ENCODE measurements at places on chromosomes 1 and 21.
A peak's percentile ranks its signal among the peaks of the same experiment; 100 is the strongest.

- no peak for DNase-seq
These were observed 1491.8 kb downstream of the NCAM2 start for GRCh38 chr21:22490049-22490448.

- DNase-seq = no peak
These were observed 10.2 kb downstream of the KMO start for GRCh38 chr1:241542199-241542907.

GRCh38 chr1:85047472-85048295 is 616 bp downstream of the MCOLN3 start:
- DNase-seq = no peak

- DNase-seq = no peak
These were observed 34.6 kb downstream of the TNR start for GRCh38 chr1:175708787-175709186.

DNA sequence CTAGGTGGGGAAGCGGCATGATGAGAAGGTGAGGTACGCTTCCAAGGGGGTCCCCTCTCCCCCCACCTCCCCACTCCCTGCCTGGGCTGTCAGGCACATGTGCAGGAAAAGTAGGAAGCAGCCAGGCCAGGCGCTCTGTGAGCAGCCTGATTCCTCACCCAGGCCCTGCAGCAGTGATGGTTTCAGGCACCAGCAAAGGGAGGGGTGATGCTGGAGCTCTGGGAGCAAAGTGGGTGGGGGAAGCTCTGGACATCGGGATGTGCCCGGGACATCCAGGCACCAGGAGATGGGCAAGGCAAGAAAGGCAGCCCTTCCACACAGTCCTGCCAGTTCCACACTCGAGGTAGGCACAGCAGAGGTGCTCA is 106.1 kb downstream of the CRYAA start:
- no peak for DNase-seq

DNA sequence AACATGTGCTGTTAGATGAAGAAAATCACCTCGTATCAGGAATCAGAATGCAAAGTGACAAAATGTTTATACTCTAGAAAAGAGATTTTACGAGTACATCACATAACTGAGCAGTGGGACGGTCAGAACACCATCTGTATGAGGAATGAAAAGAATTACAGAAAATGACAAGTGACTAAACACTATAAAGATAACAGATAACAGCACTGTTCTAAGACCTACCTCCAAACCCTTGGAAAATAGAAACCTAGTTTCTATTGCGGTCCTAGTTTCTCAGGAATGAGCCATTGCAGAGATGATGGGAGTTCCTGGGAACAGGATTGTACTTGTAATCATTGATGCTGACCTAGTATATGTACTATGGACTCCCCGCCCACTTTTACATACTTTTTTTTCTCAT is 839.4 kb upstream of the ADAMTS5 start:
- DNase-seq = no peak

DNA sequence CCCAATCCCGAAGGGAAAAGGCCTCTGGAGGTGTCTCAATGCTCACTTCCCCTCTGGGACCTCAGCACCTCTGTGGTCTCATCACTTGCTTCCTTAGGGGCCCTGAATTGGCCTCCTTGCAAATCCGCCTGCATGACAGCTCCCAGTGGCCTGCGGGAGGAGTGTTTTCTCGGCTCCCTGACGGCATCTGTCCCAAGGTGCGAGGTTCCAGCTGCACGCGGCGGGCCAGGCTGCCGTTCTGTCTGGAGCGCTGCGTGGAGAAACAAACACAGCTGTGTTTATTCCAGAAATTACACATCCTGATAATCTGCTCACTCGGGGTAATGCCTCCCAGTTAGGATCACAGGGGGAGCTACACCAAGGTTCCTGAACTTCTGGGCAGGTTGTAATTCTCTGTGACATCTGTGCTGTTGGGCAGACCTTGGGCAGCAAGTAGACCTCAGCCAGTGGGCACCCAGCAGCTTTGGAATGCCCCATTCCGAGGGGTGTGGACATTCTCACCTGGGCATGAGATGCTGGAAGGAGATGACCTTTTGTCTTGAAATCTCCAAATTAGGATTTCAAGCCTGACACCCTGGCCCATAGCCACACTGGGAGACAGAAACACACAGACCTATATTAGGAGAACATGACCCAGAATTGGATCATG is 18.2 kb downstream of the EPHB2 start:
- no peak for DNase-seq

- DNase-seq = no peak
These were observed 83.8 kb downstream of the RHOU start for GRCh38 chr1:228818928-228819630.

DNA sequence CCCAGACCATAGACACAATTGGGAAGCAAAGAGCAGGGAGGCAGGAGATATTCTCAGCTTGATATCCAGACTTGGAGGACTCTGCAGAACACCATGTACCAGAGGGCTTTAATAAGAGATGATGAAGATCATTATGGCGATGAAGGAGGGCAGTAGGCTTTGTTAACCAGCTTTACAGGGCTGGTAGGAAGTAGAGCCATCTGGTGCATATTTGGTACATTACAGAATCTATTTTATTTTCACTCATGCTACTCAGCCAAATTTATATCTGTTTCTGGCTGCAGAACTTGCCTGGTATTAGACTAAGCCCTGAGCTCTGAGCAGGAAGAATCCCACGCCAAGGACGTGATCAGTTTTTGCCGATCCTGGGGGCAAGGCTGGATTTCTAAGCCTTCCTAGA is 61.8 kb upstream of the SYT6 start:
- DNase-seq = no peak

- no peak for DNase-seq
These were observed 63.7 kb downstream of the RERE start for GRCh38 chr1:8753736-8754135.

DNA sequence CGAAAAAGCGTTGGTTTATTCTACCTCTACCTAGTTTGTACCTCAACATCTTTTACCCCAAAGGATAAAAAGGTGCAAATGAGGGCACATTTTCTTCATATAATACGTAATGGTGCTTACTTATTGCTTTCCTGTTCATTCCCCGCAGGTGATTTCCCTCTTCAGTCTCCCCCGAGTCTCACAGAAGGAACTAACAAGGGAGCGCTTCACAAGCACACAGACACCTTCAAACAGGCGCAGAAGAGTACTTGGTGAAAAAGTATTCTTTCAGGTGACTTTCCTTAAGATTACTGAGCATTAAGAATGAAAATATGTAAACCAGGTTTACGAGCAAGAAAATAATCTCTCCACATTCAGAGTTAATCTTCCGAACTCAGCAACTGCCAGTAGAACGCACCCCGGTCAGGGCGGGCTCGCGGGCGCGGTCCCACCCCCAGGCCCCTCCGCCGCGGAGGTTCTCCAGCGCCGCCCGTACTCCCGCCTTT is 511 bp upstream of the RABGAP1L start:
- DNase-seq = no peak

- DNase-seq = no peak
These were observed 317.1 kb downstream of the NTNG1 start for GRCh38 chr1:107457989-107458388.

- DNase-seq = peak; percentile 64
These were observed 1.1 kb upstream of the UBE2Q1 start for GRCh38 chr1:154559466-154560044.

DNA sequence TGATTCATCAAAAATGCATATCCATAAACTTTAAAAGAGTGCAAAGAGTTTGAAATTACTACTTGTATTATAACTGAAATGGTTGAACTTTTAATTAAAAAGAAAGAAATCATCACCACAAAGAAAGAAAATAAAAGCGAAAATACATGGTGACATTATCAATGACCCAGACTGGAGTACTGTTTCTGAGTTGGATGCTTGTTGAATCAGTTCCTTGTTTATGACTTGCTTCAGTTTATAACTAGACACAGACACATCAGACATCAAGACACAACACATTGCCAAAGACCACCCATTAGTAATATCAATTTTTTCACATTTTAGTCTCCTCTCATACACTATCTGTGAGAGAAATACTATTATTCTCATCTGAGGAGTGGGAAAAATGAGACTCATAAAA is 293.0 kb downstream of the MRPL39 start:
- DNase-seq = no peak

GRCh38 chr1:160427625-160428024 is 27.3 kb downstream of the VANGL2 start:
- DNase-seq = no peak

Measured in activated T-helper 9 cell treated with anti-CD3 and anti-CD28 coated beads, Interleukin-2, amount 50 U/mL, for 16 hours (primary cell).